ENCODE measurements at places on chromosomes 16 and 17.

DNA sequence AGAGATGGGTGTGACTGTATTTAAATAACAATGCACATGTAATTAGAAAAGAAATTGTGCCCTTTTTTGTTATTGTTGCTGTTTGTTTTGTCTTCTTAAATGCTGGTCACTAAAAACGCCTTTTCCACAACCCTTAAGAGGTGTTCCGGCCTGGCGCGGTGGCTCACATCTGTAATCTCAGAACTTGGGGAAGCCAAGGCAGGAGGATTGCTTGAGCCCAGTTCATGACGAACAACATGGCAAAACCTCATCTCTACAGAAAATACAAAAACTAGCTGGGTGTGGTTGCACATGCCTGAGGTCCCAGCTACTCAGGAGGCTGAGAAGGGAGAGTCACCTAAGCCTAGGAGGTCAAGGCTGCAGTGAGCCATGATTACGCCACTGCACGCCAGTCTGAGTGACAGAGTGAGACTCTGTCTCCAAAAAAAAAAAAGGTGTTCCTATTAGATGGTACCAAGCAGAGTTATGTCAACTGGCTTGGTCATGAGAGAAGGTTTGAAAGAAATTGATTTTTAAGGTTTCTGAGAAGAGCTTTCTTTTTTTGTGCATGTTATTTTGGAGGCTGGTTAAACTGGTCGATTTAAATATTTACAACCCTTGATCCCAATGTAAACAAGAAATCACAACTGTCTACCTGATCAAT lies 23.5 kb upstream of the RFFL start:
- DNase-seq, result no peak

DNA sequence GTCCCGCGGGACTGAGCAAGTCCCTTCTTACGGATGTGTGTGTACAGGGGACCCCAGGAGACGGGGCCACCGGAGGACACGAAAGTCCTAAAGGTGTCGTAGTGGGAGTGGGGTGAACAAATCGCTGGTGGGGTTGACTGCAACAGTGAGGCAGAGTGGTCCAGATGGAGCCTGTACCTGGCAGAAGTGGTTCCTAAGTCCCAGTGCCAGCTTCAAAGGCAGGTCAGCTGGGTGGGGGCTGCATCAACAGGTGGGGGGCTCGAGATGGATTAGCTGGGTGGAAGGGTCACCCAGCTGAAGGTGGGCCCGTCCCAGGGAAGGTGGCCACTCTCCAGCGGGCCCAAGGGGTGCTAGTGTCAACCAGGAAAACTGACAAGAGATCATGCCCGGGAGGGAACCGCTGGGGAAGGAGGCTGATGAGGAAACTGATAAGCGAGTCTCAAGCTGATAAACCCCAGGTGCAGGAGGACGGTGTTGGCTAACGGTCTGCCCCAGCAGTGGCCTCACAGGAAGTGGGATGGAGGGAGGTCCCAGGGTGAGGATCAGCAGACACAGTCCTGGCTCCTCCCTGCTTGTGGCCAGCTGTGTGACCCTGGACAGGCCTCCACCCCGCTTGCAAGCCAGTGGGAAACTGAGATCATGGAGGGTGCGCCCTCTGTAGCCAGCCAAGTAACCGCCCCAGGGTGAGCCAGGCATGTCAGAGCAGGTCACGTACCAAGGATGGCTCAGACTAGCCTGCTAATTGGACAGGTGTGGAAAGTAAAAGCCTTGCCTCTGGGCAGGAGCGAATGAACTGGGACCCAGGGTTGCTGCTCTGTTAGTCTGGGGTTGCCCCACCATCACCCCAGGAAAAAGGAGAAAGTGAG lies 1.0 kb downstream of the ORAI3 start:
- DNase-seq, result no peak

- no peak for DNase-seq
Observed at GRCh38 chr16:19254611-19255010, 30.9 kb upstream of the CLEC19A start.

DNA sequence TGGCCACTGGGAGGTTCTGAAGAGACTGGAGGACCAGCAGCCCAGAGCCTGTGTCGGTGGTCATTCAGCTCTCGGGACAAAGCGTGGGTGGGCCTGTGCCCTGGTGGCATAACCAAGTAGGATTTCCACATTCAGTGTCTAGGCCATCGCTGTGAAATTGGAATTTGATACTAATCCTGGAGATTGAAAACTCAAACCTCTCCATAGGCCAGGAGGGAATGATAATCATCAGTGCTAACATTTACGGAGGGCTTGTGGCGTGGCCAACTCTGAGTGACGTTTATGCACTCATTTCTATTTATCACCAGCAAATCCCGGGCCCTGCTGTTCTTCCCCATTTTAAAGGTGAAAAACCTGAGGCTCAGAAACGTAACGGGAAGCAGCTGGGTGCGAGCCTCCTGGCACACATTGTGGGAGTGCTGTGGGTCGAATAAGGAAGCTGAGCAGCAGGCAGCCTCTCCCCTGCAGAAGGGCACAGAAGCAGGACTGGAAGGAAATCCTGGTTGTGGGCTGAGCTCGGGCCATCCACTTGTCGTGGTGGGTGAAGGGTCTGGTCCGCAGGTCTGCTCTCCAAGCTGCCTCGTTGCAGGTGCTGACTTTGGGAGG lies 33.1 kb downstream of the RAI1 start:
- no peak for DNase-seq

- DNase-seq, result peak; percentile 52
Observed at GRCh38 chr16:89409161-89409711, 81.1 kb downstream of the ANKRD11 start.

GRCh38 chr16:58317608-58318152 lies 22.9 kb upstream of the PRSS54 start:
- DNase-seq, result no peak

GRCh38 chr16:89847051-89847939 lies 19.0 kb downstream of the SPIRE2 start:
- DNase-seq, result no peak

- DNase-seq, result no peak
Observed at GRCh38 chr17:1697681-1698080, 12.5 kb downstream of the TLCD2 start.

- DNase-seq, result peak; percentile 62
Observed at GRCh38 chr17:28371245-28372202, at the start of gene SARM1. SARM1 (plus strand) TSS chr17:28371694; CDS start chr17:28372033, 339 bp downstream.

GRCh38 chr16:58290861-58291260 lies 4.0 kb downstream of the PRSS54 start:
- DNase-seq, result no peak

DNA sequence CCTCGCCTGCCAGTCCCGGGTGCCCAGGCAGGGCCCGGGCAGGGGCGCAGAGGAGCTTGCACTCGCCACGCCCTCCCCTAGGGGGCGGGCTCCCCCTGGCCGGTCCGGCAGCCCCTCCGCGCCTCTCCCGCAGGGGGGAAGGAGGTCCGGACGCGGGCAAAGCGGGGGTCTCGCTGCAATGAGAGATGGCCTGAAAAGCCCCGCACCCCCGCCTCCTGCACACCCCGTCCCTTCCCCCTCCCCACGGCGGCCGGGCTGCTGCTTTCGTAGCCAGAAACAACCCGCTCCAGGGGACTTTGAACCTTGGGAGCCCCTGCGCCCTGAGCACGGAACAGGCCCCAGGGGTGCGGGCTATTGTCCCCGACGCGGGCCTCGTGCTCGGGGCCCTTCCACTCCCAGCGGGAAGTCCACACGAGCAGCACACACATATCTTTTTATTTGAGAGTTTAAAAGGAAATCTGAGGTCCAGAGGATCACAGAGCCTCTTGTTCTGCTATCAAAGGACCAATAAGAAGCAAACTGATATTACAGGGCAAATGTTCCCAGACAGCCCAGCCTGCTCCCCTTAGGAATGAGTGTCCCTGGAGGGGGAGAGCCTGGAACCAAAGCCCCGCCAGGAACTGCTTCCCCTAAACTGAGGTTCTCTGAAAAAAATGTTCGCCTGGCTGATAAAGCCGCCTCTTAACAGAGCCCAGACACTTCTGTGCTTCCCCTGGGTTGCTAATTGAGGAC lies 5.8 kb upstream of the CBX4 start:
- no peak for DNase-seq

DNA sequence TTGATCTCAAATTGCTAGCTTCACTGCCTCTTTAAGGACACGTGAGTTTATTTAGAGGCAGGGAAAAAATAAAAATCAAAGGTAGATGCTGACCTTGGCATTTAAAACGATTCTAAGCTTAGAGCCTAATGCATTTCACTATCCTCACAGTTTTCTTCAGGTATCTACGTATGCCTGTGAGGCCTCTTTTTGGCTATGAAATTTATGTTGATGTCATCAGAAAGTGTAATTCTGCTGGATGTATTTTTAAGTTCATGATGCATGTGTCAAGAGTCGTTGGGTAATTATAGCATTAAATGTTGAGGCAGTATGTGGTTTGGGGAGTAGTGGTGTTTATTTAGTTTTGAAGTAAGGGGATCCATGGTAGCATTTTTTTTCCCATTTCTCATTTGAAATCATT lies 4.2 kb upstream of the KRTAP3-2 start:
- no peak for DNase-seq

- DNase-seq, result no peak
Observed at GRCh38 chr17:4652997-4653396, 11.5 kb upstream of the ALOX15 start.

GRCh38 chr17:921161-921560 lies 58.4 kb downstream of the NXN start:
- DNase-seq, result no peak

DNA sequence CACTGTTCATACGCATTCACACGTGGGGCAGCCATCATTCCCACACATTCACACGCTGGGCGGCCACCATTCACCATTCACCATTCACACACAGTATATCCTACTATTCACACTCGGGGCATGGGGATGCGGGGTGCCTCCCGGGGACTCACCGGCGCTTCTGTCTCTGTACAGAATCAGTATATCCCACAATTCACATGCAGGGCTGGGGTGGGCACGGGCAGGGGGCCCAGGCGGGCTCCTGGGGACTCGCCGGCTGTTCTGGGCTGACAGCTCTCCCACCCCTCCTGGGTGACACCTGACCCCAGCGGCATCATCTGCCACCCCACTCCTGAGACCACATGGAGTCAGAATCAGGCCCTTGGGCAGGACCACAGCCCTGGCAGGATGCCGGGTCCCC lies 9.6 kb downstream of the NME3 start:
- DNase-seq, result no peak

- peak; percentile 7 for DNase-seq
Observed at GRCh38 chr16:87203060-87203656, 114.0 kb downstream of the C16orf95 start.

DNA sequence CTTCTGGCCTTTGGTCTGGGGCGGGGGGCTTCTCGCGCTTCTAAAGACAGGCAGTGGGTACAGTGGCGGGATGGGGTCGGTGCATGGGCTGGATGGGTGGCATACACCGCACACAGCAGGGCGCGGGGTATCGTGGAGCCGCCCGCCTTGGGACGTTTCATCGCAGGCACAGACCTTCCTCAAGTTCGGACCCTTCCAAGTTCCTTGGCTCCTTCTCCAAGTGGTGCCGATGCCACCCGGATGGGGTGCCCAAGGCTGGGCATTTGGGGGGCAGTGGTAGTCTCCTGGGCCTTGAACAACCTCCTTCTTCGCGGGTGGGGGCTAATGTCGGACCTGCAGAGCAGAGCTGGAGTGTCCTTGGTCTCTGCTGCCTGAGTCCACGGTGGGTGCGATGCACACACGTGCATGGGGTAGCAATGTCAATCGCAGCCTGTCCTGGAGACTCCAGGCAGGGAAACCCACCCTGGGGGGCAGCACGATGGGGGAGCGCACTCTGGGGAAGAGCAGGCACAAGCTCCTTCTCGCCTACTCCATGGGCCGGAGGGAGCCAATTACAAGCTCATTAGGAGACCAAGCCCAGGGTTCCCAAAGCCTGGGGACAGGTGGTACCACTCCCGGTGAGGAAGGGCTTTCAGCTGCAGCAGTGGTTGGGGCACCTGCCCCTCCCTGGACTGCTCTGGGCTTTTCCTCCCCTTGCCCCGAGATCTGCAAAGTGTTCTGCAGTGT lies 686 bp upstream of the MTSS2 start:
- DNase-seq, result no peak

DNA sequence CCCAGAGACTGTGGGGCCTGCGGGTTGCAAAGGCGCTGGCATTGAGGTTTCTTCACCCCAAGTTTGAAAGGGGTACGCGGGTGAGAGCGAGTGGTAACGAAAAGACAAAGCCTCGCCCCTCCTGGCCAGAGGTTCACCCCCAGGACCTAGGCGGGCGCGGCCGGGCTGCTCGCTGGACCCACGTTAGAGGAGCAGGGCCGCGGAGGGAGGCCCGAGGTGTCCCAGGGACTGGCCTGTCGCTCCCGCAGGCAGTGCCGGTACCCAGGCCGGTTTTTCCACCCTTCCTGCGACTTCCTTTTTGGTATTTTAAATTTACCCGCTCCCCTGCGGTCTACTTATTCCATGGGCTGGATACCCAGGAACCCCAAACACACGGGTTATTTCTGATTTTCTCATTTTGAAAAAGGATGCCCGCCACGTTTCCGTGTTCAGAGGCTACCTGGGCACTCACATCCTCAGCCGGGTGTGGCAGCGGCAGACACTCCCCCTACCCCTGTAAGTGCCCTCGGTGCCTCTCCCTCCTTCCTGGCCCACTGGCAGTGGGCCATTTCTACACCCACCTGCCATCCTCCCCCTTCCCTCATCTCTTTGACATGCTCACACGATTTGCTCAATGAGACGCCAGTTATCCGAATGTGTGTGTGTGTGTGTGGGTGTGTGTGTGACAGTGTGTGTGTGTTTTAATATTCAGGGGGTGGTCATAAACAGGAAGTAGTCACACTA lies 1.6 kb upstream of the FOXL1 start:
- DNase-seq, result no peak

DNA sequence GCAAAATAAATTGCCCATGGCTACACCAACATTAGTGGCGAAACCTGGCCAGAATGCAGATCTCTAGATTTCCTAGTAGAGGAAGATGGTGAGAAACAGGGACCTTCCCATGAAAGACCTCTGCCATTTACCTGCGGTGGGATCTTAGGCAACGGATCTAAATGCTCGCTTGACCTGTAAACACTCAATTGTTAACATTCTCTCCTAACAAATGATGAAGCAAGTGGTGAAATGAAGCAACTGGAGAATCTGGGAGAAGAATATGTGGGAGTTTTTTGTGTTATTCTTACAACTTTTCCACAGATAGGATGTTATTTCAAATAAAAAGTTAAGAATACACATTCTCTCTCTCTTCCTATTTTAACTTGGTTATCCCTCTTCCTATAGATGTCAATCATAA lies 56.6 kb downstream of the SMG6 start:
- no peak for DNase-seq

- peak; percentile 70 for DNase-seq
Observed at GRCh38 chr17:17663160-17664063, 17.8 kb upstream of the RAI1 start.

GRCh38 chr16:79838496-79839259 lies 238.1 kb upstream of the MAF start:
- DNase-seq, result no peak

GRCh38 chr17:43395165-43395564 lies 3.6 kb upstream of the ARL4D start:
- no peak for DNase-seq

- no peak for DNase-seq
Observed at GRCh38 chr17:58412961-58413586, 4.3 kb downstream of the RNF43 start.

- DNase-seq, result no peak
Observed at GRCh38 chr17:35655303-35655702, 68.2 kb downstream of the AP2B1 start.

DNA sequence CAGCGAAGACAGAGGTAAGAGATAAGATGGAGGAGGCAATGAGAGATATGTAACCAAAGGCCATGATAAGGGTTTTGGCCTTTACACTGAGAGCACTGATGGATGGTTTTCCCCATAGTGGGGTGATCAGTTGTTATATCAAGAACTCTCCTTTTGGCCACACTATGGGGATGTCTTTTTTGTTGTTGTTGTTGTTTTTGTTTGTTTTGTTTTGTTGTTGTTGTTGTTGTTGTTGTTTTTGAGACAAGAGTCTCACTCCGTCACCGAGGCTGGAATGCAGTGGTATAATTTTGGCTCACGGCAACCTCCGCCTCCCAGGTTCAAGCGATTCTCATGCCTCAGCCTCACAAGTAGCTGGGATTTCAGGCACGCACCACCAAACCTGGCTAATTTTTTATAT lies 244.8 kb upstream of the DYNLRB2 start:
- no peak for DNase-seq
